ENCODE measurements at places on chromosomes 12 and 14.

- DNase-seq = peak; percentile 67
Observed at GRCh38 chr12:13661005-13661887, 320.2 kb downstream of the GRIN2B start.

DNA sequence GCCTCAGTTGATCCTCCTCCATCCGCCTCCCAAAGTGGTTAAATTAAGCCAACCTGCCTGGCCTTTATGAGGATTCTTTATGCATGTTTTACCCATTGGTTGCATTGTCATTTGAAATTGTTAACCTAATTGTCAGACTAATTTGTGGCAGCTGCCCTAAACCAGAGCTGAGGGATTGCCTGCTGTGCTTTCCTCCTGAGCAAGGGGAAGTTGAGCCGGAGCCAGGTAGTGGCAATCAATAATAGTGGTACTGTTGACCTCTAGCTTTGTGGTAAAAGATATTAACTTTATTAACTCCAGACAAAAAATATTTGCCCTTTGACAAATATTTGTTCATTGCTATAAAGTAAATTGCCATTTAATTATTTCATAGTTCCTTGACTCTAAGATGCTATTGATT lies 5.6 kb upstream of the HEBP1 start:
- no peak for DNase-seq

- no peak for DNase-seq
Observed at GRCh38 chr14:74577247-74577947, 34.6 kb downstream of the LTBP2 start.

- no peak for DNase-seq
Observed at GRCh38 chr12:53495903-53496751, 3.1 kb downstream of the MAP3K12 start.

DNA sequence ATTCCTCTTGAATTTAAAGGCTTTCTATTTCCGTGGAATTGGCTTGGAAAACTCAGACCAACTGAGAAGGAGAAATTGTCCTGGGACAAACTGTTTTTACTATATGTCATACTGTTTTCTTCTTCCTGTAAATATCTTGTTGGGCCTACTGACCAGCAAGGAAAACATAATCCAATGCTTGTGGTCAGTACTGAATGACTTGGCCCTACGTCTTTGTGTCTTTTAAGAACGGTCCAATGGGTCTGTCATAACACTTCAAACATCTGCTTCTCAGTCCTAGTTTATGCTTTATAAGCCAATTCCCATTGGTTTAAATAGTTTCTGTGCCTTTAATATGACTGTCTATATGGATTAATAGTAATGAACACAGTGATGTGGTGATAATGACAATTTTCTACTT lies 248.5 kb upstream of the DDHD1 start:
- DNase-seq = no peak

- DNase-seq = no peak
Observed at GRCh38 chr12:57825451-57825850, 6.9 kb upstream of the AVIL start.

- DNase-seq = no peak
Observed at GRCh38 chr14:89378119-89378518, 38.9 kb downstream of the FOXN3 start.

DNA sequence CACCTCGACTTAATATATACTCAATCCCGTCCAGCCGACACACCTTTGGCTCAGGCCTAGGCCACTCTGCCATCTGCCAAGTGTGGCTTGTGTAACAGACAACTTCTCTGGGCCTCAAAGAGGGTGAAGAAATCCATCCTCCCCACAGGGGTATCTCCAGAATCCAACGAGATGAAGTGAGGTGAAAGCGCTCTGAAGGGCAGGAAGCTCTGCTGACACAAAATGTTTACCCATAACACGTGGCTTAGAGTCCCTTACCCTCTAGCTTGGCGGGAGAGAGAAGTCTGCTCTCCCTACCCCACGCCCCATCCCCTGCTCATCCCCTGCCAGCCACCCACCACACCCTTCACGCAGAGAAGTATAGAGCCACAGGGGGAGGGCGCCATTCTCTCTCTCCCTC lies 13.0 kb downstream of the ZBTB39 start:
- no peak for DNase-seq

GRCh38 chr14:91484186-91484585 lies 25.9 kb downstream of the PPP4R3A start:
- DNase-seq = no peak

DNA sequence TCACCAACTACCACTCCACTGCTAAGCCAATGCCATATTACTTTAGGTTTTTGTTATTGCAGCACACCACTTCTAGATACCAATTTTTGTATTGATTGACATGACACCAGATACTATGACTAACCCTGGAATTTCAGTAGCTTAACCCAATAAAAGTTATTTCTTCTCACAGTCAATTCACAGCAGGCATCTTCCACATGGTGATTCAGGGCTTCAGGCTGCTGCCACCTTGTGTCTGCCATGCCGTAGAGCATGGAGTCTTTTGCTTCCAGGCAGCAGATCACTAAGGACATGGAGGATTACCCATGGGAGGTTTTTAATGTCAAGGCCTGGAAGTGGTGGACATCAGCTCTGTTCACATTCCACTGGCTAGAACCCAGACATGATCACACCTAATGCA lies 56.4 kb upstream of the LTA4H start:
- no peak for DNase-seq

DNA sequence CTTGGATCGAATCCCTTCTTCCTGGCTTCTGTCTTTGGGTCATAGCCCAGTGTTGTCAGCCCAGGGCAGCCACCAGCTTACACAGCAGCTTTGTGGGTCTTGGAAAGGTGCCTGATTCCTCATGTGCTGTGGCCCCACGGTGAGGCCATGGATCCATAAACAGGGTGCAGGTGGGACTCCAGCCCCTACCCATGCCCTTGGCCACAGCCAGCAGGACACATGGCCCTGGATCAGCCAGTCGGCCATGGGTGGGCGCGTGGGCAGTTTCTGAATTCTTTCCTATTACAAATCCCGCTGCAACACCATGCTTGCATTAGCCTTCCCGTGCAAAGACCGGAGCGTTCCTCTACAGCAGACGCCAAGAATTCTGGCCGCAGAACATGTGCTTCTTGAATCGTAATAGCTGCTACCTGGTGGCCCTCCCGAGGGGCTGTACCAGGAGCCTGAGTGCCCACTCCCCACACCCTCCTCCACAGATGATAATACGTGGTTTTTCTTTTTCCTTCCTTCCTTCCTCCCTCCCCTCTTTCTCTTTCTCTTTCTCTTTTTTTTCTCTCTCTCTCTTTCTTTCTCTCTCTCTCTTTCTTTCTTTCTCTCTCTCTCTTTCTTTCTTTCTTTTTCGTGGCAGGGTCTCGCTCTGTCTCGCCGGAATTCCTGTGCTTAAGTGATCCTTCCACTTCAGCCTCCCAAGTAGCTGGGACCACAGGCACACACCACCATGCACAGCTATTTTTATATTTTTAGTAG lies 2.9 kb upstream of the MMP17 start:
- no peak for DNase-seq

GRCh38 chr14:65115615-65116014 lies 13.3 kb upstream of the MAX start:
- DNase-seq = no peak

DNA sequence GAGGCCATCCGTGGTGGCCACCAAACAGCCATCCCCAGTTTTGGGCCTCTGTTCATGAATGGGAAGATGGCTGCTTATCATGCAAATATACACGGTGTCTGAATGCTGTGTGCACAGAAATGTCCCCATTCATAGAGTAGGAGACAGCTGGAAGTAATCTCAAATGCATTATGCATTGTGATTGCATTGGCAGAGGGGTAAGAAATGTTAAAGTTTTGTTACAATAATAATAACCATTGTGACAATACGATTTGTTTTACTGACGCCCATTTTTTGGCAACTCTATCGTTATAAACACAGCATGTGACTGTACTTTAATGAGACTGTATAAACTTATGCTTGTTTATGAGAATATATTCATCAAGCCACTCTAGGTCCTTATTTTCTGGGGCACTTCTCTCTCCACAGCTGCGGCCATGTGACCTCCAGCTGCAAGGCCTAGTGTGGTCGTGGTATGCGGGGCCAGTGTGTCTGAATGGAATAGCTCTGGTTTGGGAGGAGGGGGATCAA lies 474.3 kb downstream of the VRK1 start:
- no peak for DNase-seq

GRCh38 chr12:92468358-92469020 lies 234.3 kb upstream of the PLEKHG7 start:
- peak; percentile 22 for DNase-seq

GRCh38 chr12:107484230-107484629 lies 201.4 kb upstream of the PWP1 start:
- no peak for DNase-seq

DNA sequence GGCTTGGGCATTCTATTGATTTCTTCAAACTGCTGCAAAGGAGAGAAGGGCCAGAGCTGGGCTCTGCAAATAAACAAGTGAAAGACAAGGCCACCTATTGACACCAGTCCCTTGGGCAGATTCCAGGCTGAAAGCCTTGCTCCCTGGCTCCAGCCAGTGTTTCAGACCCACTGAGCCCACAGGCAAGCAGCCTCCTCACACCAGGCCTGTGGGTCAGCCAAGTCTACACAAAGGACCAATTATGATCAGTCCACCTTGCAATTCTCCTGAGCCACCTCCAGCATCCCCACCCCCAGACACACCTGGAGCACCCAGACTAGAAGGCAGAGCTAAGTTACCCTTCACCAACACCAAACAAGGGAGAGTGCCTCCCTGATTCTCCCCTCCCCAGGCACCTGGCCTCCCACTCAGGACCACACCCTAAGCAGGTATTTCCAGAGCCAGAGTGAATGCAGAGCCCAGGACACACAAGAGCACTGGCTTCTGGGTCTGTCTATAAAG lies 13.8 kb downstream of the ACTN1 start:
- DNase-seq = no peak

GRCh38 chr12:3073438-3074250 lies 3.5 kb upstream of the TSPAN9 start:
- DNase-seq = peak; percentile 83

DNA sequence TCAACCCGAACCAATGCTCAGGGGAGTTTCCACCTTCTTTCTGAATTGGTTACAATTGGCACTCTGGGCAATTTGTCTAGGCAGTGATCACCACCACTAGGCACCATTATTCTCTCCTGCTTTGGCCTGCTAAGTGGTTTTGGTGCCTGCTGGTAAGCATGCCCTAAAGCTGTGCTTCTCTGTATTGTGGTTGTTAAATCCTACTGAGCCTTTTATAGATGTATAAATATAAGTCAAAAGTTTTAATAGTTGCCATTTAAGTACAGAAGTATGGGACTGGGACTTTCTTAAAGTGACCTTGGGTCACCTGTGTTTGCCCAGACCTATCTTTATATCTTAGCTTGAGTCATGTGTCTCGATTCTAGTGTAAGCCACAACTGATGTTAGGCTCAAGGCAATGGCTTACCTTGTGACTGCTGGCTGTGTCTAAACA lies 475.9 kb downstream of the SLC16A7 start:
- no peak for DNase-seq

DNA sequence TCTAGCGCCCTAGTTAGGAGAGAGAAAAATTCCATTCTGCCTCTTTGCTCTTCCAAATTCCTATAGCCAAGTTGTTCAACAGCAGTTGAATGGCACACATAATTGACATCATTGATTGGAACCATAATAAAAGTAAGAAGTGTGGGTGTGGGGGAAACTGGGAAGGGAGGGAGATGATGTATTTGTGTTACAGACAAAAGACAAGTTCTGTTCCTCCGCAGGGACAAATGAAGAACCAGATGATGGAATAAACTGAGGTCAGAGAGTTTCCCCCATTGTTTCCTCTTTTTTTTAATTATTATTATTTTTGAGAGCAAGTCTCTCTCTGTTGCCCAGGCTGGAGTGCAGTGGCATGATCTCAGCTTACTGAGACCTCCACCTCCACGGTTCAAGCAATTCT lies 34.9 kb downstream of the GDF11 start:
- no peak for DNase-seq

DNA sequence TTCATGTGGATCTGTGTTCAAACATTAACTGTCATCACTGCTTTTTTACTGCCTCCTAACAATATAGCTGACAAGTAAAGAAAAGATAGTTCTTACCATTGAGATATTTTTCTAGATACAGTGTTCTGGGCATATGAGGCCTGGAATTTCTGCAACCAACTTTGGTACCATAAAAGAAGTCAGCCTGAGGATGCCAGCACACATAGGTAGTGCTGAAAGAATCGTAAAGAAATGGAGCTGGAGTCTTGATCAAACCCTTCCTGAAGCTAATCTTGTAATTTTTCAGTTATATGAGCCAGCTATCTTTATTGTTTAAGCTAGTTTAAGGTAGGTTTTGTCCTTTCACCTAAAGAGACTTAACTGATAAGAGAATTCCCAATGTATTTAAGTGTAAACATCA lies 11.3 kb downstream of the ERG28 start:
- DNase-seq = no peak

DNA sequence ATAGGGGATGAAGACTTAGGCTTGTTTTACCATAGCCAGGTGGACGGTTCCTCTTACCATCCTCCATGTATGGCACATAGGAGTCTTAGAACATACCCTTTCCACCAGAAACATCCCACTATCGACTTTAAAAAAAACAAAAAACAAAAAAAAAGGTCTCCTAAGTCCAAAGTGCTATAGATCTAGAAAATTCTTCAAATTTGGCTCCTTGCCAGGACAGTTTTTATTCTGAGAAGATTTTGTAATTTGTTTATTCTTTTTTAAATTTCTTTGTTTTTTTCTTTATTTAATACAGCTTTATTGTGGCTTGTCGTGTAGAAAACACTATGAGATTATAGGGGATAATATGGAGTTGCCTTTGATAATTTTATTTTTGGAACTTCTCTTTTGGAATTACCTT lies 197.7 kb downstream of the NUBPL start:
- DNase-seq = no peak

GRCh38 chr14:94029265-94029664 lies 3.1 kb downstream of the OTUB2 start:
- no peak for DNase-seq
